ENCODE measurements at places on chromosomes 7 and 10.

GRCh38 chr7:38306171-38306570 is 32.7 kb upstream of the TARP start:
- no peak for DNase-seq

DNA sequence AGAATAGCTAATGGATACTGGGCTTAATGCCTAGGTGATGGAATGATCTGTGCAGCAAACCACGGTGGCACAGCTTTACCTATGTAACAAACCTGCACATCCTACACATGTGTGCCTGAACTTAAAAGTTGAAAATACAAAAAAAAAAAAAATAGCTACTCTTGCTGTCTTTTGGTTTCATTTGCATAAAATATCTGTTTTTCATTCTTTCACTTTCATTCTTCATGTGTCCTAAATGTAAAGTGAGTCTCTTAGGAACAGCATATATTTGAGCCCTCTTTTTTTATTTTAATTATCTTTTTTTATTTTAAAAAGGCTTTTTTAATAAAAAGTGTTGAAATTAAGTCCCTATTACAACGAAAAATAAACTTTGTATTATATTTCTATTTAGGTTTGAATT is 836.1 kb upstream of the KCND2 start:
- no peak for DNase-seq

DNA sequence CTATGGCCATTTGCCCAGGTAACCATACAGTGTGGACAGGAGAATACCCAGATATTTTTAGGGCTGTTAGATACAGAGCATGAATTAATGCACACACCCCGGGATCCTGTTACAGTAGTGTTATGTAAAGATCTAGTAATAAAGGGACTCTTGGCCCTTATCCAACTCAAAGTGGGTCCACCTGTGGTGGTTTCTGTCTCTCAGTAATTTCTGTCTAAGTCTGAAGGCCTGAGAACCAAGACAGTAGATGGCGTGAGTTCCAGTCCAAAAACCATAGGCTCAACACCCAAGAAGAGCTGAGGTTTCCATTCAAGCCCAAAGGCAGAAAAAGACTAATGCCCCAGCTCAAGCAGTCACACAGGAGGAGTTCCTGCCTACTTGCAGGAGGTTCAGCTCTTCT is 277.7 kb downstream of the ZEB1 start:
- no peak for DNase-seq

DNA sequence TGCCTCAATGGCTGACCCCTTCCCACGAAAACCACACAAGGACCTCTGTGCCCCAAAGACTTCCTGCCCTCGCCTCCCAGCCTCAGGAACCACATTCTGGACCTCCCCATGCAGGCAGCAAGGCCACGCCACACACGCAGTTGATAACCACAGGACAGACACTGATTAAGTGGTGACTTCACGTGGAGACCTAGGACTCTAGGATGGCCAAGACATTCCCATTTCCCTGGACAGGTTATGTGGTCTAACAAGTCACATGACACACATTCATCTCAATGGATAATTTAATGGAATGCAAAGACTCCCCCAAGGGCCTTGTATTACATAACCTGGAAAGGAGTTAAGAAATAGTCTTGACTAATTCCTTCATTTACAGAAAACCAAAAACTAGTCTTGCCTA is 110.2 kb downstream of the LARP4B start:
- no peak for DNase-seq

- DNase-seq, result no peak
These were observed 40.8 kb downstream of the RGS10 start for GRCh38 chr10:119501690-119502089.

- DNase-seq, result no peak
These were observed at the start of gene HOXA2 for GRCh38 chr7:27102581-27103442. TSS of gene HOXA2 (minus strand) at chr7:27102683. CDS start at chr7:27102500, 183 bp downstream.

- no peak for DNase-seq
These were observed 190.5 kb downstream of the TMEM26 start for GRCh38 chr10:61262486-61263261.

- no peak for DNase-seq
These were observed 132.3 kb downstream of the HECW1 start for GRCh38 chr7:43244784-43245183.

- peak; percentile 10 for DNase-seq
These were observed 68.0 kb upstream of the SAMD8 start for GRCh38 chr10:75043256-75044131.

- no peak for DNase-seq
These were observed 37.0 kb downstream of the TBC1D12 start for GRCh38 chr10:94439275-94439861.

GRCh38 chr10:83677795-83678194 is 461.5 kb upstream of the GHITM start:
- no peak for DNase-seq

- DNase-seq, result no peak
These were observed 471.3 kb downstream of the PARD3 start for GRCh38 chr10:34343764-34344163.

DNA sequence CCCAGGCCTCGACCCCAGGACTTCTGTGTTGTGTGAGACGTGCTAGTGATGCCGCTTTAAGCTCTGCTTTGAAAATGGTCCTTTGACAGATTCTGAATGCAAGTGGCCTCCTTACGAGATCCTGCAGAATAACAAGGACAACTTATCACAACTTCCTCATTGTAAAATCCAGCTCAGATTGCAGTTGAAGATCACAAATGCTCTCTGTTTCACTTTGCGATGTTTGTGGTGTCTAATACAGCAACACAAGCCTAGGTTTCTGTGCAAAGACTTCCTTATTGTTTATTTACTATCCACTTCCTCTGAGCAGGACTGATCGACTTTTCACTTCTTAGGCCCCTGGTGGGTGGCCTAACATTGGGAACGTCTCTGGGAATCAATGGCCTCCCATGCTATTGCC is 31.7 kb upstream of the INSIG1 start:
- no peak for DNase-seq

Measured in T-cell (primary cell).